Large intestine (tissue), 12 donors: ENCODE measurements at places on chromosomes 12 and 14.

- DNase-seq, result no peak
These were observed 80.5 kb upstream of the ZFP36L1 start for GRCh38 chr14:68873376-68873775.

- DNase-seq, result no peak
These were observed 79.3 kb downstream of the PPP2R5C start for GRCh38 chr14:101840649-101841369.

DNA sequence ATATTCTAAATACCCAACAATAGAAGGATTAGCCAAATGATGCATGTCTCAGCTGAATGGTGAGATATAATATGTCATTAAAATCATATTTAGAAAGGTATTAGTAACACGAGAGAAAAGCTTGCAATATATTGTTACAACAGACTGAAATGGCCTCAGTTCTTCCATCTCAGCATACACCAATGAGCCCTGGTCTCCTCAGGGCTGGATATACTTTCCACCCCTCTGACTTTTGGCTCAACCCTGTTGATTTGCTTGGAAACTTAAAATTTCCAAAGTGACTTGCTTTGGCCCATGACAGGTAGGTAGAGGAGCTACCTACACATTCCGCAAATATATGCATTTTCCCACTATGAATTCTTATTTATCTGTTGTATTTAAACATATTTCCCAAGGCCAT is 908.1 kb upstream of the TMEM132C start:
- DNase-seq, result no peak

GRCh38 chr12:87599459-87599858 is 429.7 kb downstream of the C12orf50 start:
- DNase-seq, result peak; percentile 14

- DNase-seq, result no peak
These were observed 176.8 kb downstream of the PHLDA1 start for GRCh38 chr12:75854681-75855309.

DNA sequence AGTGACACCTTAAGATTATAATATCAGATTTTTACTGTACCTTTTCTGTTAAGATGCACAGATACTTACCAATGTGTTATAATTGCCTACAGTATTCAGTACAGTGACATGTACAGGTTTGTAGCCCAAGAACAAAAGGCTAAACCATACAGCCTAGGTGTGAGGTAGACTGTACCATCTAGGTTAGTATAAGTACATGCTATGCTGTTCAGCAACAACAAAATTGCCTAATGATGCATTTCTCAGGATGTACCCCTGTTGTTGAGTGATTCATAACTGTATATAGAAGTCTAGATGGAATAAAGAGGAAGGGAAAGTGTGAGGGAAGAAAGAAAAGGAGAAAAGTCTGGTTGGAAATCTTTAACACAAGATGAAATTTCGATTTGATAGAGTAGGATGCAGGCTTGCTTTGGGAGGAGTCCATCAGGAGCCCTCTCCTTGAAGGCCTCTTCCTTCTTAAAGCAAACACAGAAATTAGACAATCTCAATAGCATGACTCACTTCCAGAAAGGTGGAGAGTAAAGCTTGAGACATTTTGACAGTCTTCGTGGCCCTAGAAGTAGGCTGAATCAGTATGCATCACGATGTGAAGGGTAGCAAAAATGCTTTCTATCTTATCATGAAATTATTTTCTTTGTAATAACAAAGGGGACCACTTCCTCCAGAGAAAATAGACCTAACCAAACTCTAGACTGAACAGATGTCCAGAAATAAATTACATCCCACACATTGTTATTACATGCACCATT is 191.5 kb downstream of the SYT1 start:
- no peak for DNase-seq

DNA sequence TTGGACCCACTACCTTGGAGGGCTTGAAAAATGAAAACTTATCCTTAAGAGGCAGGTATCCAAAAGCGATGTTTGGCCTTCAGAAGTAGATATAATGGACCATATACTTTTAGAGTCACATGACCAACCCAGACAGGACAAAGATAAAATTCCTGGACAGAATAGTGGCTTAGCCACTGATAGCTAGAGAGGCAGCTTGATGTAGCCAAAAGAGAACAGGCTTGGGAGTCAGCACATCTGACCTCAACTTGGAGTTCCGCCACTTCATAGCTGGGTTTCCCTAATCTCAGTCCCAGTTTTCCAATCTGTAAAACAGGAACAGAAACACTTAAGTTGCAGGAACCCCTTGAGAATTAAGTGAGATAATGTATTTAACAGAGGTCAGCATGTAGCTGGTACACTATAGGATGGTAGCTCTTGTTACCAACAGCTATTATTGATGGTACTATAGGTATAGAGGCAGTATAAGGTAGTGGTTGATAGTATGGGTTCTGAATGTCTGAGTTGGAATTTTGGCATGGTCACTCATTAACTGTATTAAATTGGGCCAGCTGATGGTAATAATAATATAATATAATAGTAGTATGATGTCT is 63.2 kb upstream of the USP44 start:
- no peak for DNase-seq

DNA sequence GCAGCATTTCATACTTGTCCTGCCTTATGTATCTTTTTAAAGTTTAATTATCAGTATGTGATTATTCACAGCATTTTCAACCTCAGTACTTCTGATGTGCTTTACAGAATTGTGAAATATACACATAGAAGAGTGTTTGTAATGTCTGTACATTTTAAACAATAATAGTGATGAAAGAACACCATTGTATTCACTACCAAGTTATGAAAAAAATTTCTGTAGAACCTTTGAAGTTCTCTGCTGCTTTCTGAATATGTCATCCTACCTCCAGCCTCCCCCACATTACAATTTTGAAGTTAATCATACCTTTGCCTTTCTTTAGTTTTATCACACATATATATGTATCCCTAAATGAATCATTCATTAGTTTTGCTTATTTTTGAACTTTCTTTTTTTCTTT is 24.8 kb downstream of the FRMD6 start:
- DNase-seq, result no peak

GRCh38 chr14:38120109-38120508 is 87.6 kb upstream of the SSTR1 start:
- DNase-seq, result no peak

DNA sequence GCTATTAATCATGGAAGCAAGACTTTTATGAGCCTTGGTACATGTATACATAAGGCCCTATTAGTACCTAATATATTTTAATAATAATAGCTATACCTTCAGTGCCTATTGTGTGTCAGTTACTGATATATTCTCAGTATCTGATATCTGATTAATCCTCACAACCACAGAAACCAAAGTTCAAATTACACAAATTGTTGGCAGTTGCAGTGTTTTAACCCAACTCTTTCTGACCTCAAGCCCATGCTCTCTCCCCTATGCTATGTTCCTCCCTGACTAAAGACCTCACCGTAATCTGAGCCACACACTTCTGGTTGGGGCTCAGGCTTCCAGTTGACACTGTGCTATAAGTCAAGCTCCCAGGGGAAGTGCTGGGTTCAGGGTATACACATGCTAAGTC is 214.4 kb downstream of the SPTSSA start:
- DNase-seq, result no peak

- peak; percentile 42 for DNase-seq
These were observed 17.4 kb downstream of the RPS6KL1 start for GRCh38 chr14:74905595-74906142.
